Tibial nerve (tissue), 4 donors: ENCODE measurements at places on chromosomes 4 and X.

GRCh38 chrX:19750783-19751467 lies 136.5 kb downstream of the SH3KBP1 start:
- no peak overlapping the region for H3K4me3 ChIP-seq
- H3K27ac ChIP-seq: no peak overlapping the region
- no peaks in the 10 kb centered on the region for H3K36me3 ChIP-seq
- no peaks in the 10 kb centered on the region for H3K27me3 ChIP-seq
- no peak for DNase-seq

DNA sequence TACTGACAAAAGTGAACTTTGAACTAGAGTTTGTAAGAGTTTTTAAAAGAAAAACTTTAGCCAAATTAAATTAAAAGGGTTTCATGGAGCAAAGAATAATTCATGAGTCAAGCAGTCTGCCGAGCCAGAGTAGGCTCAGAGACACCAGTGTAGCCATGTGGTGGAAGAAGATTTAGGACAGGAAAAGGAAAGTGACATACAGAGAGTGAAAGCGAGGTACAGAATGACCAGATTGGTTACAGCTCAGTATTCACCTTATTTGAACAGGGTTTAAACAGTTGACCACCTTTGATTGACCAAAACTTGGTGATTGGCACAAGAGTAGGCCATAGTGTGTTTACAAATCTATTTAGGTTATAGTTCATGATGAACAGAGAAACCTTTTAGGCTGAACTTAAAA lies 377.8 kb downstream of the KLHL4 start:
- H3K4me1 ChIP-seq: no peaks in the 10 kb centered on the region
- no peak overlapping the region for H3K4me3 ChIP-seq
- no peak overlapping the region for H3K27ac ChIP-seq
- DNase-seq: no peak
- H3K27me3 ChIP-seq: no peaks in the 10 kb centered on the region

GRCh38 chr4:53764761-53765490 lies 173.6 kb upstream of the LNX1 start:
- no peak overlapping the region for H3K4me3 ChIP-seq
- no peaks in the 10 kb centered on the region for H3K36me3 ChIP-seq
- DNase-seq: no peak
- H3K27ac ChIP-seq: no peak overlapping the region

DNA sequence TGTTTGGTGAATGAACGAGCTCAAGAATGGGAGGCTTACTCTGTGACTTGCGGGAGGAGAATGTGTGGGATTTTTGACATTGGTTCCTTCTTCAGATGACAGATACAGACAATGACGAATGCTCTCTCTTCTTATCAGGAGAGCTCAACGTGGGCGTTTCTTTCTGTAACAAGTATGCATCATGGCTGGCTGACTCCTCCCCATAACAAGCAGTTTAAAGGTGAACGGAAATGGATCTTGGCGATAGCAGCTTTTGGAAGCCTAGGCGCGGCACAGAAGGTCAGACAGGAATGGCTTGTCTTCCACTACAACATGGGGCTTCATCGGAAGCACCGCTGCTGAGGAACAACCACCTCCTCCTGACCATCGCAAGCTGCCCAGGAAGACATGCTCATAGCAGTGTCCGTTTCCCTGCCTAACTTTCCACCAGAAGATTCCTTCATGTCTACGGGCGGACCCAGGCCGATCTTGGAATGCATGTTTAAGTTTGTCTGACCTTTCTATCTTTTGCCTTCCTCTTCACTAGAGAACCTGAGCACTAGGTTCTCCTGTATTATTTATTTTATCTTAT lies 18.3 kb upstream of the ACSL1 start:
- H3K36me3 ChIP-seq: no peaks in the 10 kb centered on the region
- no peak overlapping the region for H3K4me3 ChIP-seq
- no peak for DNase-seq
- H3K27me3 ChIP-seq: no peaks in the 10 kb centered on the region

DNA sequence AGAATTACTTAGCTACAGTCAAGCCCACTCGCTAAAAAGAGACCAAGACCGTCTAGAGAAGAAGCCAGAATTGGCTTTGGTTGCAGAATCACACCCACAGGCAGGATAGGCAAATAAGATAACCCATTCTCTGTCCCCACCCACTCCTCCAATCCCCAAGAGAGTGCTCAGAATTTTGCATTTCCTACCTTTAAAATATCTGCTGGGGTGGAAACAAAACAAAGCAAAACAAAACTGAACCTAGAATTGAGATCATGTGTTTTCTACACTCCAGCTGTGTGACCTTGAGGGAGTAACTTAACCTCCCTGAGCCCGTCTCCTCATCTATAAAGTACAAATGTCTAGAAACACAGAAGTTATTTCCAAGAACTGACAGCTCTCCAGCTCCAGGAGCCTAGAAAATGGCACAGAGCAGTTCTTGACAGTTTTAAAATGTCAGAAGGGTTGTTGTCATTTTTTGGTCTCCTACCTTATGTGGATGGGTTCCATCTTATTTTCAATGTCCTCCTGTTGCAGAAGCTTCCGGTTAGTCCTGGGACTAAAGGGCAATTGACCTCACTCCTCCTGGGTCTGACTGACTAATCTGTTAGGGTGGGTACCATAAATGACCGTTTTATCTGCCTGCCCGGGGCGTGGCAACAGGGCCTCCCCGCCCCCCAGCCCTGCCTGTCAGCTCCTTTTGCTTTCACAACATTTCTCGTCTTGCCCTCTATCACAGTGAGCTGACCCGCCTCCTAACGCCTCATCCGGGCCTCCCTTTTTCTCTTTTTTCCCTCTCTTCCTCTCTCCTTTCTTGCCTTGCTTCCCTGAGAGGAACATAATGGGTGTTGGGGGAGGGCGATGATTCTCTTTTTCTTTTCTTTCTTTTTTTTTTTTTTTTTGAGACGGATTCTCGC lies 114.0 kb downstream of the RBM47 start:
- H3K27ac ChIP-seq: no peak overlapping the region
- H3K36me3 ChIP-seq: no peaks in the 10 kb centered on the region
- H3K4me3 ChIP-seq: no peak overlapping the region

DNA sequence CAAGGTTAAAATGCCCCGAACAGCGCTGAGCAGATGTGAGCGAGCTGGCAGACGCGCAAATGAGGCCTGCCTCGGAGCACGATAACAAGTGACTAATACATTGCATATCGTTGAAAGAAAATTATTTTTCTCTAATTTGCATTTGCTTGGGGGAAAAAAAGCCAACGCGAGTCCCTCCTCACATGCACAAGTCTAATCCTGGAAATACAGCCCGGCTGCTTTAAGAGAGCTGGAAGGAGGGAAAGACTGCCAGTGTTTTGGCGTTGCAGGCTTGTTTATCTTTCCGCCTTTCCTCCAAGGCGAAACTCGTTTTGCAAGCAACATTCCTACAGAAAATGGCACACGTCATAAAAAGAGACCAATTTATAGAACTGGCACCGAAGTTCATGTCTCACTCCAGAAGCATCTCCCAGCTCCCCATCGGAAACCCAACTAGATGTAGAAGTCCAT lies 12.6 kb downstream of the BCOR start:
- H3K36me3 ChIP-seq: no peaks in the 10 kb centered on the region
- no peak overlapping the region for H3K27ac ChIP-seq
- DNase-seq: no peak
- no peak overlapping the region for H3K4me3 ChIP-seq
- H3K27me3 ChIP-seq: peaks cover 38% of the 10 kb centered on the region

DNA sequence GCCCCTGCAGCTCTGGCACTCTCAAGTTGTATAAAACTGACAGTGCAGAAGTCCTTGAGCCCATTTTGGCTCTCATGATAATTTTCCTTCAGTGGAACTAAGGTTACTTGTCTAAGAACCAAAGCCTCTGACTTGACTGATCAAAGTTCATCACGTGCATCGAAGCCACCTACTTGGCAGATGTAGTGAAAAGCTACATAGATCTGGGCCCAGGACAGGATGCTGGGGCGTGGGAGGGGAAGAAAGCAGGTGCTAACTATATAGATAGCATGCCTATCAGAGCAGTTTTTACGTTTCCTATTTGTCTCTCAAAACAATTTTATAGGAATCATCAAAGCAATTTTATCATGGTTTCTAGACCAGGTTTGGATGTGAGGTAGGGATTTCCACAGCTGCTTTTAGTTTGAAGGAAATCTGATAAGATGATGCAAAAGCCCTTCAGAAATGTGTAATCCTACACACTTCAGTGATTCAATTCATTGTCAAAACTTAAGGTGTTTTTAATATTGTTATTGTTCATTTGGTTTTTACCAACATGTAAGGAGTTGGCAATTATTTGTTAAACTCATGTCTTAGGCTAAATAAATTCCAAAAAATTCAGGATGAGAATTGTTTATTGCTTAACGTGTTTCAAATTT lies 1.2 kb upstream of the CD40LG start:
- H3K4me3 ChIP-seq: no peak overlapping the region
- H3K4me1 ChIP-seq: no peaks in the 10 kb centered on the region
- no peaks in the 10 kb centered on the region for H3K27me3 ChIP-seq
- DNase-seq: no peak
- H3K36me3 ChIP-seq: no peaks in the 10 kb centered on the region

DNA sequence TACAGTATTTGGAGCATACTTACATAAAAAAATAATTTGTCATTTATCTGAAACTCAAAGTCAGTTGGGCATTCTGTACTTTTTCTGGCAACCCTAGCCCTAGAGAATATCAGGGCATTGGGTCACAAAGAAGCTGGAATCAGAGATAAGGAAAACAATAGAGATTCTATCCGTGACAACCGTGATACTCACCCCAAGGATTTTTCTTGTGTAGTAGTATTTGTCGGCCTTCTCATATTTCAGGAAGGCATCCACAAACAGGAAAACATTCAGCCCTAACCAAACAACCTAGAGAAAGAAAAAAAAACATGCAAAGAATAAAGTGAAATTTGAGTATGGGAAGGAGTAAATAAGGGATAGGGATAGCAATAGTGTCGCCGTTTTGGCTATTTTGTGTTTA lies 3.6 kb downstream of the NOX1 start:
- no peaks in the 10 kb centered on the region for H3K36me3 ChIP-seq
- H3K27ac ChIP-seq: no peak overlapping the region
- H3K4me1 ChIP-seq: no peaks in the 10 kb centered on the region
- peaks cover 10% of the 10 kb centered on the region for H3K27me3 ChIP-seq

- peak overlapping the region; percentile 99 for H3K27ac ChIP-seq
- no peak for DNase-seq
- H3K36me3 ChIP-seq: no peaks in the 10 kb centered on the region
- no peaks in the 10 kb centered on the region for H3K4me1 ChIP-seq
- H3K4me3 ChIP-seq: peak overlapping the region; percentile 77
Observed at GRCh38 chr4:55545151-55545550, 1.6 kb downstream of the CLOCK start.

DNA sequence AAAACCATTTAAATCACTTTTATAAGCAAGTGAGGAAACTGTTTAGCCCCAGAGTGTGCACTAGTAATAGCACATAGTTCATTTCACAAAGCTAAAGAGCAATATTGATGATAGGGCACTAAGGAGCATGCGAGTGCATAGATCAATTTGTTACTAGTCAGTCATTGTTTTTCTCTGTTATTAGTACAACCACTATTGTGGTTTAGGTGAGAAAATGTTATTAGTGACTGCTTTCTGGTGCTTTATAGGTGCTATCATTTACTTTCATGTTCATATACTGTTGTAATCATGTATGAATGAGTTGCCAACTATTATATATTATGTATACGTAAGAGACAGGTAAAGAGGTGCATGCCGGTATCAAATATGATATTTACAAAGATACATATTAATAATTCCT lies 113.8 kb downstream of the CCSER1 start:
- DNase-seq: no peak
- H3K36me3 ChIP-seq: no peaks in the 10 kb centered on the region
- H3K27me3 ChIP-seq: no peaks in the 10 kb centered on the region
- H3K4me3 ChIP-seq: no peak overlapping the region
- no peaks in the 10 kb centered on the region for H3K4me1 ChIP-seq

GRCh38 chr4:77001907-77002306 lies 52.4 kb downstream of the SEPTIN11 start:
- H3K27me3 ChIP-seq: no peaks in the 10 kb centered on the region
- peaks cover 7% of the 10 kb centered on the region for H3K4me1 ChIP-seq
- H3K4me3 ChIP-seq: no peak overlapping the region
- peaks cover 69% of the 10 kb centered on the region for H3K36me3 ChIP-seq

DNA sequence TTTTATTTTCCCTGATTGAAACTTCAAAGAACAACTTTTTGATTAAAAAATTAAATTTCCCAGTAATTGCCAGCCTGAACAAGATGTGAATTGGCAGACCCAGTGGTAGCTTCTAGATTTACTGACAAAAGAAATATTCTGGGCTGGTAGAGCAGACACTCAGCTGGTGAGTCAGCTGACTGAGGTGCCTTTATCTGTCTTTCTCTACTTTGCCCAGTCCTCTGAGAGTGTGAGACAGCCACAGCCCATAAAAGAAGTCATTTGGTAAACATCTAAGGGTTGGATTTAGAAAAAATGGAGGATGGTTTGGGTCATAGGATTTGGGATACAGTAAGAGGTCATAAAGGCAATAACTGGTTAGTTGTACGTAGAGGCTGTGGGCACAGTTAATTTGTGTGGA lies 54.5 kb downstream of the CCSER1 start:
- no peak overlapping the region for H3K27ac ChIP-seq
- DNase-seq: no peak
- no peaks in the 10 kb centered on the region for H3K36me3 ChIP-seq
- H3K4me1 ChIP-seq: no peaks in the 10 kb centered on the region
- H3K4me3 ChIP-seq: no peak overlapping the region

GRCh38 chr4:37758226-37758625 lies 68.3 kb upstream of the PGM2 start:
- H3K36me3 ChIP-seq: no peaks in the 10 kb centered on the region
- no peaks in the 10 kb centered on the region for H3K4me1 ChIP-seq
- no peaks in the 10 kb centered on the region for H3K27me3 ChIP-seq
- no peak overlapping the region for H3K27ac ChIP-seq
- DNase-seq: no peak
- no peak overlapping the region for H3K4me3 ChIP-seq

DNA sequence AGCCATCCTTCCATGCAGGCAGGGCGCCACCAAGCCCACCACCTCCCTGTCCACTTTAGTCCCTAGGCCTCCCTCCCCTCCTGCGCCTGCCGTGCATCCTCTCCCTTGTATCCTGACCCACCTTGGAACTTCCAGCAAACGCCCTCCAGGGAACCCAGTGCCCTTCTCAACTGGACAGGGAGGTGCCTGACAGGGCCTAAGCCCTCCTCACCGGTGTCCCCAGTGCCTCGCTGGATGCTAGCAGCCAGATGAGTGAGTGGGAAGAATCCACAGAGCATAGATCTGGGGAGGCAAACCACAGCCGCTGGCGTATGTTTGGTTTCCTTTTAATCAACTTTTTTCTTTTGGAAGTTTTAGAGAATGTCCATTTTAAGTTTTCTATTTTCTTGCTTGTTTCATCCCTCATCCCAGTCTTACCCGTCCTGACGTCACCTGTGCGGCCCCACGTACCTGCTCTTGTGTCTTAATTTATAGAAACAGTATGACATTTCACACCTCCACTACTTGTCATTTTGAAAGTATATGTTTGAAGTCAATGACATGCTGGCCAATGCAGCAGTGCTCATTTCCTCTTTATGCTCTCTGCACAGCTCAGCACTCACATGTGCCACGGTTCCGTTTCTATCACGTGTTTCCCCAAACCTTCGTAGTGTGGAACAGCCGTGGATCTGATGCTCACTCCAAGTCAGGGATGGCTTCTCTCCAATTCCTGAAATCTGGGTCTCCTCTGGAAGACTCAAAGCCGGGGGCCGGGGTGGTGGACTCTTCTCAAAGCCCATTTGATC lies 3.4 kb upstream of the HMX1 start:
- peaks cover 79% of the 10 kb centered on the region for H3K27me3 ChIP-seq
- DNase-seq: no peak
- no peak overlapping the region for H3K27ac ChIP-seq
- H3K4me1 ChIP-seq: no peaks in the 10 kb centered on the region

- no peaks in the 10 kb centered on the region for H3K4me1 ChIP-seq
- no peak overlapping the region for H3K27ac ChIP-seq
- no peaks in the 10 kb centered on the region for H3K36me3 ChIP-seq
- DNase-seq: no peak
Observed at GRCh38 chr4:8127051-8127826, 31.4 kb downstream of the ABLIM2 start.
